ENCODE measurements at places on chromosomes 16 and 17. TPM values are rescaled to one million over a fixed set of nuclear protein-coding genes. Genes with fewer than 3 reads are reported as not detected.

TPSG1 gene
- 0.19 TPM for total RNA-seq

PRAC2 gene
- not detected for total RNA-seq

ST6GALNAC1 gene
- 2.8 TPM for total RNA-seq

CX3CL1 gene
- total RNA-seq: 11.6 TPM

MED9 gene
- total RNA-seq: 37.5 TPM

CDYL2 gene
- 2.9 TPM for total RNA-seq

SGCA gene
- total RNA-seq: 135 TPM

DNA sequence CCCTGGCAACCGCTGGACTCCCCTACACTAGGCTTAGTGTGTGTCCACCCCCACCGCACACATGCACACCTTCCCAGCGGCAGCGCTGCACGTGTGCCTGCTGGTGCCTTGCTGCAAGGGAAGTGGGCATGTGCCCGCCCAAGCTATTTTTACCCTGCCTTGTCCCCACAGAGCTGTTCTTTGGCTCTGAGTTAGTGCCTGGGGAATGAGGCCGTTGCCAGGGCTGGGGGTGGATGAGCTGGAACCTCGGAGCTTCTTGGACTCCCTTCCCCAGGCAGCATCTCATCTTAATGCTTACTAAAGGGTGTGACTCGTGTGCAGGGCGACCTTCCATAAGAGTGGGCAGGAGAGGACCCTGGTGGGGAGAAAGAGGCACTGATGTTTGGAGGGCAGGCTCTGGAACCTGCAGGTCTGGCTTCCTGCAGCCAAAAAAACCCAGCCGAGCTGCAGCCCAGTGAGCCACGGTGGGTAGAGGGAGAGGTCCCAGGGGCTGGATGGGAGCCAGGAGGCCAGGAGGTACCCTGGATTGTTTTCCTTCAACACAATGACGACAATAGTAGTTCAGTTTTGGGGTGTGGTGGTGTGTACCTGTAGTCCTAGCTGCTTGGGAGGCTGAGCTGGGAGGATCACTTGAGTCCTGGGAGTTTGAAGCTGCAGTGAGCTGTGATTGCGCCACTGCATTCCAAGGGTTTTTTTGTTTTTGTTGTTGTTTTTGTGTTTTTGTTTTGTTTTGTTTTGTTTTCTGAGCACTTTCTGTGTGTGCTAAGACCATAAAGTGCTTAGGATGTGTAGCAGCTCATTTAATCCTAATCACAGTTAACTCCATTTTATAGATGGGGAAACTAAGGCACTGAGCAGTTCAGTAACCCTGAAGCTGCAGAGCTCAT is 119.1 kb downstream of the RAB11FIP4 start:
- peak; percentile 82 for DNase-seq

- no peak for DNase-seq
Observed at GRCh38 chr17:44595216-44595775, 38.0 kb downstream of the FZD2 start.

- DNase-seq: peak; percentile 72
Observed at GRCh38 chr16:74448990-74449389, 27.7 kb upstream of the CLEC18B start.

DNA sequence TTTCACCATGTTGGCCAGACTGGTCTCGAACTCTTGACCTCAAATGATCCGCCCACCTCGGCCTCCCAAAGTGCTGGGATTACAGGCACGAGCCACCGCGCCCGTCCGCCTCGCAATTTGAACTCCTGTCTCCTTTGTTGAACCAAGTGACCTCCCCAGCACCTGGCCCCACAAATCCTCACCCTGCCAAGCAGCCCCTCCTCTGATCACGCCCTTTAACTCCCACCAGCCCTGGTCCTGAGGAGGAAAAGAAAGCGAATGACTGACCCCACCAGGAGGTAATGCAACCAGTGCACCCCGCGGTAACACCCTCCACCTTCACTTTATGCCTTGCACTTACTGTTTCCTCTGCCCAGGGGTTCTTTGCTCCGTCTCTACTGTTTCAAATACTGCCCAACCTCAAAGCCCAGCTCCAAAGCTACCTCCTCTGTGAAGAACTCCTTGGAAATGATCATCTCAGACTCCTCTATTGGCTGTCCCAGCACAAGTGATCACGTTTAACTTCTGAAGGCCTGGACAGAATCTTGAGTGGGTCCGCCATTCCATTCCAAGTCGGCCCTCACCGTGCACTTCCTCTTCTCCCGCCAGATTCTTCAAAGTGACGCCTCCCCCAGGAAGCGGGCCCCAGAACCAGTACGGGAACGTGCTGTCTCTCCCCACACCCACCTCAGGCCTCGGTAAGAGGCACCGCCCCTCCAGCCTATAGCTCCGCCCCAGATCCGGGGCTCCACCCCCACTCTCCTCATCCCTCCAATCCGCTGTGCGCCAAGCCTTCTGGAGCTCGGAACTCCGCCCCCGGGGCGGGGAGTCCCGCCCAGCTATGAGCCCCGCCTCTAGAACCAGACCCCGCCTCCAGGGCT is 4.4 kb downstream of the CD19 start:
- peak; percentile 89 for DNase-seq

DNA sequence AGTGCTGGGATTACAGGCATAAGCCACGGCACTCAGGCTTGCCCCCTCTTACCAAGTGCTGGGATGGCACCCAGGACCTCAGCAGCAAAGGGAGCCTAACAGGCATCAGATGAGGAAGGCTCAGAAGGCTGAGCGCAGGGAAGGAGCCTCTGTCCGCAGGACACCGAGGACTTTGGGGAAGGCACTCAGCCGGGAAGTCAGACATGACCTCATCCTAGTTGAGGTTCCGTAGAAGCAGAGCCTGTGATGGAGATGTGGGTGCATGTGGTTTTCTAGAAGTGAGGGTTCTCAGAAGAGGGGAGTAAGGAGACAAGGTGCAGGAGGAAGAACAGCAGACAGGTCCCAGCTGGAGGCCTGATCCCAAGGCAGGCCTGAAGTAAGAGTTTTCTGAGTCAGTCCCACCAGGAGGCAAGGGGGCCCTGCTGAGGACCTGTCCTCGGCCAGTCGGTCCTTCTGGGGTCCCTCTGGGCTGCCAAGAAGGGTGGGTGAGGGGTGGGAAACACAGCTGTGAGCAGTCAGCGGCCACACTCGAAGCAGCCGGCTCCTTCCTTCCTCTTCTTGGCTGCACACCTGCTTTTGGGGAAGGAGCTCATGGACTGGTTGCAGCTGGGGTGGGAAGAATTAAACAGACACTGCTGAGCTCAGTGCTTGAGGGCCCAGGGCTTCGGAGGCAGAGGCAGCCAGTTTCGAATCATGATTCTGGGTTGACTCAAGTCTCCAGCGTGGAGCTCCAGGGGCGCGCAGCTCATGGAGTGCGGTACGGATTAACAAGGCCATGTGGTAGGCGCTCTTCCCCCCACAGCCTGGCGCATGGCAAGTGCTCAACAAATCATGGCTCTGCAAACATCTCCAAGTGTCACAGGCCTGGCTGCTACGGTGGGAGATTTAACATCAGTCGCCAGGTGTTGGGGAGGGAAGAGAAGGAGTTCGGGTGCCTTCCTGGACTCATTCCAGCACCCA is 38.9 kb upstream of the SNN start:
- DNase-seq: peak; percentile 61

- no peak for DNase-seq
Observed at GRCh38 chr16:82524976-82525375, 101.8 kb upstream of the CDH13 start.

- DNase-seq: no peak
Observed at GRCh38 chr17:43092901-43093300, 32.3 kb downstream of the BRCA1 start.

- no peak for DNase-seq
Observed at GRCh38 chr17:59890720-59891119, 2.0 kb downstream of the TUBD1 start.

DNA sequence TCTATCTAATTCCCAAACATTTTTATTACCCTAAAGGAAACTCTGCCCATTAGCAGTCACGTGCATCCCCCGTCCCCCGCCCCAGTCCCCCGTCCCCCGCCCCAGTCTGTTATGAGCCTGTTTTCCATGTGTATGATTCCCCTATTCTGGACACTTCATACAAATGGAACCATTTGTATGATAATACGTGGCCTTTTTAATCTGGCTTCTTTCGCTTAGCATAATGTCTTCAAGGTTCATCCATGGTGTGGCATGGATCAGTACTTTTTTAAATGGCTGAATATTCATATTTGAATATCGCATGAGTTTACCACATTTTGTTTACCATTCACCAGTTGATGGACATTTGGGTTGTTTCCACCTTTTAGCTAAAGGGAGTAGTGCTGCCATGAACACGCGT is 49.5 kb downstream of the DNAH2 start:
- no peak for DNase-seq

DNA sequence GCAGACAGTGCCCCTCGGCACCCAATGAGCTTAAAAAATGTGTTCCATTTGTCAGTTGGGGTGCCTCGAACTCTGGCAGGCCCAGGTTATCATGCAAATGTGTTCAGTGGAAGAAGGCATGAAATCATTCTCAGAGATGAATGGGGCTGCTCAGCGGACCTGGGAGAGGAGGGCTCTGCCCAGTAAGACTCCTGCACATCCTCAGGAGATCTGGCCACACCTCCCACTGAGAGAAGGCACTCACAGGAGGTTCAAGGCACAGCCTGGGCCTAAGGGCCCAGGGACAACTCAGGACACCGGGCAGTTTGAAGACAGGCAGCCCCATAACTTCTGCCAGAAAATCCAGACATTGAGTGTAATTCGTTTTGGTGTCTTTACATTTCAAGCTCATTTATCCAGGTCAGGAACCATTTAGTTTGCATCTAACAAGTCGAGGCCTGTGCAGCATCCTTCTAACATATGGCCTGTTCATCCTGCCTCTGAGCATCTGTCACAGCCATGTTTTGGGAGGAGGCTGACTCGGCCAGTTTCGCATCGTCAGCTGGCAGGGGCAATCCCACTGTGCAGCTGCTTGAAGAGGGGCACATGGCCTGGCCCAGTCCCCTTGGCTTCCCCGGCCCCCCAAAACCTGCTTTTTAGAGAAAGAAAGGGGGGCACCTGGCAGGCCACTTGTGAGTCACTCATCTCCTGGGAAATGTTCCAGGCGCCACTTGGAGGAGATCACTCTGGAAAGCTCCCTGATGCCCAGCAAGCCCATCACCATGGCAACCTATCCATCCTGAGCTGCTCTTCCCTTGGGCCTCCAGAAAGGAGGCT is 31.2 kb upstream of the BCAR1 start:
- no peak for DNase-seq

DNA sequence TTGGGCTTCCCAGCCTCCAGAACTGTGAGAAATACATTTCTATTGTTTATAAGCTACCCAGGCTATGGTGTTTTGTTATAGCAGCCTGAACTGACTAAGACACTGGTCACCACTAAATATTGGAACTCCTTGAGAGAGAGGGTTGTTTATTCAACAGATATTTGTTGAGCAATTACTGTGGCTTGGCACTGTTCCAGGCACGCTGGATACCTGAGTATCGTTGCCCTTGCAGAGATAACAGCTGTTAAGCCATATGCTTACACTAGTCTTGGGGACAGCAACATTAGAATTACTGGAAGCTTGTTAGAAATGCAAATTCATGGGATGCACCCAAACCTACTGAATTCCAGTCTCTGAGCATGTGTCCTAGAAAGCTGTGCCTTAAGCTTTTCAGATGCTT is 230.7 kb downstream of the HS3ST4 start:
- no peak for DNase-seq

GRCh38 chr16:81493755-81494433 is 49.3 kb downstream of the CMIP start:
- DNase-seq: no peak

- no peak for DNase-seq
Observed at GRCh38 chr17:78888941-78889518, 14.0 kb downstream of the CEP295NL start.

- no peak for DNase-seq
Observed at GRCh38 chr16:35744726-35745125, 2285.3 kb downstream of the TP53TG3F start.

DNA sequence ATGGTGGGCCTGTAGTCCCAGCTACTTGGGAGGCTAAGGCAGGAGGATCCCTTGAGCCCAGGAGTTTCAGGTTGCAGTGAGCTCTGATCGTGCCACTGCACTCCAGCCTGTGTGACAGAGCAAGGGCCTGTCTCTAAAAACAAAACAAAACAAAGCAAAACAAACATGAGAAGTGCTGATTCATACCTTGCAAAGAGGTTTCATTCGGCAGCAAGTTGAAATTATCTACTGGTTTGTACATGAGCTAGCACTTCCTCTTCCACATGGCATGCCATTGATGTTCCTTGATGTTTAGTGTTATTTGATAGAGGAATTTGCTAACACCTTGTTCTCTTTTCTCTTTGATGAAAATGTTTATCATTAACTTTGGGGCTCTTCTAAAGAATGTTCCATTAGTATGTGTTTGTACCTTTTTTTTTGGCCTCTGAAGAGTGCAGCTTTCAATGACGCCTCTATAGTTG is 50.6 kb downstream of the SPECC1 start:
- DNase-seq: no peak

GRCh38 chr17:3695723-3696411 is at the start of gene P2RX5:
Gene P2RX5 (minus strand): TSS chr17:3696155. CDS start chr17:3696005, 150 bp downstream.
- DNase-seq: no peak

GRCh38 chr16:30760001-30760559 is 1.8 kb downstream of the CFAP119 start:
- no peak for DNase-seq

GRCh38 chr16:68378436-68379415 is 67.9 kb downstream of the PRMT7 start:
- no peak for DNase-seq

- DNase-seq: no peak
Observed at GRCh38 chr17:5260542-5260941, 21.5 kb upstream of the RABEP1 start.

- DNase-seq: no peak
Observed at GRCh38 chr16:67571464-67571863, 9.1 kb downstream of the CTCF start.

DNA sequence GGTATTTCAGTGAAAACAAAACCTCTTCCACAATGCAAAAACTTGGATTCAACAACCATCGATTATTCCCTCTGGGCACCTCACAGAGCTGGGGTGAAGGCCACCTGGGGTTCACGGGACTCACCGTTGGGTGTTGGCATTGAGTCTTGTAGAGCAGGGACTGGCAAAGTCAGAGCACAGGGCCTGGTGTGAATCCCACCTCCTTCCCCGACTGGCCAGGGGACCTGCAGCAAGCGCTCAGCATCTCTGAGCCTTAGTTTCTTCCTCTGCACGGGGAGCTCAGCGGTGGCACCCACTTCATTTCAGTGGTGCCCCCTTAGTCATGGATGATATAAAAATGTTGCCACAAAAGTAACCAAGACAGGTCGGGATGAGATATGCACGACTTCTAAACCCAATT is 100.4 kb downstream of the METRNL start:
- no peak for DNase-seq

DNA sequence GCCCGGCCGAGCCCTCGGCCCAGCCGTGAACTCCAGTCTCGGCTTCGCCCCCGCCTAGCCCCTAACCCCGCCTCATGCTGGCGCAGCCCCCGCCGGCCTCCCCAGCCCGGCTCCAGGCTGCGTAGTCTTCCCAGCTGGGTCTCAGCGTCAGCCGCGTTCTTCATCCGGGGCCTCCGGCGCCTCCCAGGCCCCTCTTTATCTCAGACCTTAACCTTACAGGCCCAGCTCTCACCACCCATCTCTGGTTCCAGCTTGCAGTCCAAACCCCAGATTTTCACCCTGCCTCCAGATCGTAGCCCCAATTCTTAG is at the start of gene PROCA1:
TSS of gene PROCA1 (minus strand) at position 166 of the 309 bp plus-strand sequence. CDS start 228 bp downstream, outside the sequence.
- DNase-seq: no peak

- DNase-seq: no peak
Observed at GRCh38 chr17:46192189-46192438, 1.1 kb downstream of the KANSL1 start.
